Stimulated activated CD8-positive, alpha-beta memory T cell treated with anti-CD3 and anti-CD28 coated beads, Interleukin-15, amount 100 ng/mL, for 24 hours (primary cell): ENCODE measurements at places on chromosomes 2 and 18.

DNA sequence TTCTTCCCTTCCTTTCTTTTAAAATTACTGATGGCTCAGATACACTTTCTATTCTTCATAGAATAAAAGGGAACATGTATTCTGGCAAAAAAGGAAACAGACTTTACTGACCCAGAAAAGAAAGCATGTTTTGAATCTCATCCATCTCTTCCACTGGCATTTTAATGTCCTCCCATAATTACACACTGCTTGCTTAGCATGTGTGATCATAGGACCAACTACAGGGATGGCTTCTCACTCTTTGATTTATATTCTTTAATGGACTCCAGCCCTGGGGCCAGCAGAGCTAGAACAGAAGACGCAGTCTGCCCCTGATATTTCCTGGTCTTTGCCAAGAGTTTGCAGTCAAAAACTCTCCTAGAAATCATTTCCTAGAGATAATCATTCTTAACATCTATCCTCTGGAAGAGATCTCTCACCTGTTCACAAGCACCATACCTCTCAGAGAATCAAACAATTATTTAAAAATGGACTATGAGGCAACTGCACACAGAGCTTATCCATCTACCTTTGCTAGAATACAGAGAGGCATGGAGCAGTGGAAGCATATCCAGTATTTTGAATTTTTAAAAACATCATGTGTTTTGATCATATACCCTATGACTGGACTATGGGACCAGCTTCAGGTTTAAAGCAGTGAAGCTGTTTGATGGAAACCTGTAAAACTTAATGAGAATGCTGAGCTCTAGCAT lies 429.1 kb downstream of the NRXN1 start:
- no peak for DNase-seq

DNA sequence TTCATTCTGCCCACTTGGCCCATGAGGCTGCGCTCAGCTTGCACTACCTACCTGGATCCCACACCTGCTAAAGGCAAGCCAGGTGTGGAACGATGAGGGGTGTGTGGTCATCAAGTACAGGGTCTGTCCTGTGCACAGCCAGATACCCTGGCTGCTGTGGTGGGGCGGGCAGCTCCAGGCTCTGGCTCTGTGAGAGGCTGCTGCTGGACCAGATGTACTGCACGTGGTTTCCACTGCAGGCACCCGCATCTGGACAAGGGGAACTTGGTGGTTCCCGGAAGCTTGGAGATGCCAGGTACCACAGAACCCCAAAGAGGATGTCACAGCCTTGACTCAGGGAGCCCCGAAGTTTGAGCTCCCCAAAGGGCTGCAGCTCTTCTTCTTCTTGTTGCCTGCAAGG lies 68.1 kb upstream of the ZNF804A start:
- DNase-seq = no peak

GRCh38 chr2:234836271-234836670 lies 115.5 kb upstream of the SH3BP4 start:
- no peak for DNase-seq

GRCh38 chr2:183242937-183243336 lies 118.7 kb downstream of the NUP35 start:
- no peak for DNase-seq

DNA sequence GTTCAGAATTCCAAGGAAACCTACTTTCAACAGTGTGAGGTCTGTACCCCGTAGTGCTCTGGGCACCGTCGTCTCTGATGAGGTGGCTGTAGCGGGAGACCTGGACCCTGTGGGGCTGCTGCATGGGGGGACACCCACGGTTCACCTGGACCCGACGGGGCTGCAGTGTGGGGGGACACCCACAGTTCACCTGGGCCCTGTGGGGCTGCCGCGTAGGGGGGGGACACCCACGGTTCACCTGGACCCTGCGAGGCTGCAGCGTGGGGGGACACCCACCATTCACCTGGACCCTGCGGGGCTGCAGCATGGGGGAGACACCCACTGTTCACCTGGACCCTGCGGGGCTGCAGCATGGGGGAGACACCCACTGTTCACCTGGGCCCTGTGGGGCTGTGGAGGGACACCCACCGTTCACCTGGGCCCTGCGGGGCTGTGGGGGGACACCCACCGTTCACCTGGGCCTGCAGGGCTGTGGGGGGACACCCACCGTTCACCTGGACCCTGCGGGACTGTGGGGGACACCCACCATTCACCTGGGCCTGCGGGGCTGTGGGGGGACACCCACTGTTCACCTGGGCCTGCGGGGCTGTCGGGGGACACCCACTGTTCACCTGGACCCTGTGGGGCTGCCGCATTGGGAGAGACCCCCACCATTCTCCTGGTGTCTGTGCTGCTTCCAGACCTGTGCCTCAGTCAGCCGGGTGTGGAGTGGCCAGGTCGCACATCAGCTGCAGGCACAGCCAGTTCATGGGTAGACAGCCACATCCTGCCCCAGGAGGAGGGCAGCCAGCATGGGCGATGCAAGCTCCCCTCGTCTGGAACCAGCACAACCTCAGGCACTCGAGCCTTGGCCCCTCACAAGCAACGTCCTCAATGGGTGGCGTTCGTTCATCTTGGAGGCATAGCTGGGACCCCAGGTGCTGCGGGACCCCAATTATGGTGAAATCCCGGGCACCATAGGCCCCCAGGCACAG lies 114.5 kb downstream of the TMEM18 start:
- DNase-seq = no peak

DNA sequence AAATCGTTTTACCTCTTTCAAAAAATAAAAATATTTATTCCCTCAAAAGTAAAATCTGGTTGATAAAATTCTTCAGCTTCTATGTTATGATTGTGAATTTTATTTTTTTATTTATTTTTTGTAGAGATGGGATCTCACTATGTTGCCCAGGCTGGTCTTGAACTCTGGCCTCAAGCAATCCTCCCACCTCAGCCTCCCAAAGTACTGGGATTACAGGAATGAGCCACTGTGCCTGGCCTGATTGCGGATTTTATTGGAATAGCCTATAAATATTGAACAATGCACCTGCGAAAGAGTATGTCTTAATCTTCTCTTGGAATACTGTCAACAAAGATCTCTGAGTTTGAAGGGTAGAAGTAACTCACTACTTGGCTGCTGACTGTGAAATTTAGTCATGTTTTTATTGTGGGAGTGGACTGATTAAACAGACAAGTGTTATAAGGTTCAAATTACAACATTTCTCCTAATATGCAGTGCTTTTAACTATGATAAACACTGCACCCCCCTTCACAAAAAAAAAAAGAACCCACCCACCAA lies 138.0 kb downstream of the AFF3 start:
- DNase-seq = no peak

DNA sequence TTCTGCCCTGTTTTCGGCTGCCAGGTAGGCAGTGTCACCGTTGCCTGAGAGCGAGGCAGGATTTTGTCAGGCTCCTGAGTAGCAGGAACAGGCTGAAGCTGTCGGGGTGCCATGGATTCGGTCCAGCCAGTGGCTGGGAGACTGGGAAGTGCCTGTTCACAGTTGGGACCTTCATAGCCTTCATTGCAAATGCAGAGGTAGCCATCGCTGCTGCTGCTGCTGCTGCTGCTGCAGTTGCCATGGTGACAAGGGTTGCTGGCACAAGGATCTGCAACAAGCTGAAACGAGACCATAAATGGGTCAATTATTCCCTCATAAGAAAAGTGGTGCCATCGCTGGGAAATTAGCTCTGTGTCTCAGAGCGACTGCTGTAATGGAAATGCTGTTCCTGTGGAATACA lies 122.7 kb downstream of the DNER start:
- DNase-seq = no peak

GRCh38 chr2:98412751-98413458 lies 31.8 kb upstream of the INPP4A start:
- DNase-seq = peak; percentile 13

DNA sequence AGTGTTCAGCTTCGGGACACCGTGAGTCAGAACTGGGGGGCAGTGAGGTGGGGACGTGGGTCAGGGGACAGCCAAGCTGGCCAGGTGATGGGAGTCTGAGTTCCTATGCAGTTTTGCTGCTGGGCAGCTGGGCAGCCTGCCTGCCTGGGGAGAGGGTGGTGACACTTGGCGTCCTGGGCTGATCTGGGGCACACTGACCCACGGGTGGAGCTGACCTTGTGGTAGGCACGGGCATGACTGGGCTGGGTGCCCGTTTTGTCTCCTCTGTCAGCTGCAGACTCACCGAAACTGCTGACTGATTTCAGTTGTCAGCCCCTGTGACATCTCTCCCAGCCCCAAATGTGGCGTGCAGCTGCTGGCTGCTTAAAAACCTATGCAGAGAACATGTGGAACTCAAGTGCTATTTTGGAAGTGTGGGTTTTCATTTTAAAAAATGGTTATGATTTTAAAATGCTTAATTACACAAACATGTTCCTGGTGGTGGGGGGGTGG lies 32.6 kb upstream of the E2F6 start:
- DNase-seq = no peak

GRCh38 chr2:140643761-140644187 lies 1487.0 kb downstream of the LRP1B start:
- DNase-seq = no peak

- DNase-seq = no peak
Observed at GRCh38 chr2:10022966-10023662, 20.2 kb upstream of the KLF11 start.

GRCh38 chr2:26649322-26649721 lies 8.2 kb upstream of the CIB4 start:
- no peak for DNase-seq

DNA sequence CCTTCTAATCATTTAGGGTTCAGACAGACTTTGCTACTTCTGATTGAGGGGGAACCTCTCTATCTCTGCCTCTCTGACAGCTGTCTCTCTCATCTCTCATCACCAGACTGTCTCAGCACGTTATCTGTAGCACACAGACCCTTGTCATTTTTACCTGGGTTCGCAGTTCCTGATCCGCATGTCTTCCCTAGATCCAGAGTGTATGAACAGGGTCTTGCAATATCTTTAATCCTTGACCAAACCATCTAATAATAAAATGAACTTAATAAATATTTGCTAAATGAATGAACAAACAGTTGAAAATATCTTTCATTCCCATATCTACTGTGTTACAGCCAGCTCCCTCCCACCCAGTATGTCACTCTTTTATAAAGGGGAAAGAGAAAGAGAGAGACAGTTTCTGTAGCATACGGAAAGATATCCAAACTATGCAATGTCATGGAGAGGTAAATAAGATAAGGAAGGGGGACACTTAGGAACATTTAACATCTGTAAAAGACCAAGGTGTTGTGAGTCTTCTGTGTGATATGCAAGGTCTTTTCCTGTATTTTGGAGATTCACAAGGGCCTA lies 507.6 kb downstream of the SUCLG1 start:
- DNase-seq = no peak

- no peak for DNase-seq
Observed at GRCh38 chr18:21571772-21572171, 28.7 kb downstream of the ESCO1 start.

- DNase-seq = no peak
Observed at GRCh38 chr2:237278568-237278967, 135.4 kb downstream of the COL6A3 start.

DNA sequence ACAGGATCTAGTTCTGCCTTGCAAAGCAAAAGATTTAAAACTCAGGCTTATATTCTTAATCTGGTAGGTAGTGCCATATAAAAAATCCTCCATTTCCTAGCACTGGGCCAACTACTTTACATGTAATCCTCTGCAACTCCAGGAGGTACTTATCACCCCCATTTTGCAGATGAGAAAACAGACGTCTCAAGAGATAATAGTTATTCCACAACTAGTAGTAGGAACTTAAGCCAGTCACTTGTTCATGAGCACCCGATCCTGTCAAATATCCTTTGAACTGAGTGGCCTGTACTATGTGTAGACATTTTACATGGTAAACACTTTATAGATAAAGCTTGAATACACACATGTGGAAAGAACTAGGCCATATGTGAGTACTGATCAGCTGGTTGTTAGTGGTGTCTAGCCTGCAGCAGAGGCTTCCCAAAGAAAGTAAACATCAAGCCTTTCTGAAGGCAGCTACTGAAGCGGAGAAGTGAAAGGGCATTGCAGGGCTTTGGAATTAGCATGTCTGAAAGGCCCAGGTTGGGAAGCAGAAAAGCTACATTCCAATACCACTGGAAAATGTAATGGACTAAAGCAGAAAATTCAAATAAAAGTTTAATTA lies 48.0 kb downstream of the NAB1 start:
- no peak for DNase-seq

DNA sequence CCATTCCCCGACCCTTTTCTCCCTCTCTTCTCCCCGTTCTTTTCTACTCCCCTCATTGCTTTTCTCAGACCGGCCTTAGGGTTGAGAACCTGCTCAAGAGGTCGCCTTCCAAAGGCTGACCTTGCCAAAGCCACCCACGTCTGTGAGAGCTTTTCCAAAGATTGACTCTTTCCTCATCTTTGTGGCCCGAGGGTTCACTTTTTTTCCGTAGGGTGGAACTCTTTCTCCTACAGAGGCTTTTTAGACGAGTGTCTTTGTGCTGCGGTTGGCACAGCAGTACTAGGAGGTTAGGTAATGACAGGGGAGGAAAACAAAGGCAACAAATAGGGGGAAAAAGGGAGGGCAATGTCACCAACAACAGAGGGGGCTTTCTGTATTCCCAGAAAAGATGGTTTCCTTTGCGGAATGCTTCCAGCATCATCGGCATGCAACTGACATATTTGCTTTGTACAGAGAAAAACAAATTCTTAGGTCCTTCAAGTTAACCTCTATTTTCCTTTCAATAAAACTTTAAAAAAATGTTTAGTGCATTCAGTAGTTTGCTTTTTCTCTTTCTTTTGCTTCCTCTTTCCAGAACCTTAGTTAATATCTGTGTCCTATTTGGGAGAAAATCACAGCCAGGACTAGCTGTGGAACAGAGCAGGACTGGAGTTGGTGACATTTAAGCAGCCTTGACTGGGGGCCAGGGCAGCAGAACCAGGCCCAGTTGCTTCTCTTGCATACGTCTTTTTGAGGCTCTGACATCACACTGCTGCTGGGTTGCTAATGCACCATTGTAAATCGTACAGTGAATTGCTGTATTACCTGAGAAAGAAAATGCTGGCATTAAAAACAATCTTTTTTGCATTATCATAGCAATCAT lies 188.1 kb upstream of the FANCL start:
- no peak for DNase-seq

DNA sequence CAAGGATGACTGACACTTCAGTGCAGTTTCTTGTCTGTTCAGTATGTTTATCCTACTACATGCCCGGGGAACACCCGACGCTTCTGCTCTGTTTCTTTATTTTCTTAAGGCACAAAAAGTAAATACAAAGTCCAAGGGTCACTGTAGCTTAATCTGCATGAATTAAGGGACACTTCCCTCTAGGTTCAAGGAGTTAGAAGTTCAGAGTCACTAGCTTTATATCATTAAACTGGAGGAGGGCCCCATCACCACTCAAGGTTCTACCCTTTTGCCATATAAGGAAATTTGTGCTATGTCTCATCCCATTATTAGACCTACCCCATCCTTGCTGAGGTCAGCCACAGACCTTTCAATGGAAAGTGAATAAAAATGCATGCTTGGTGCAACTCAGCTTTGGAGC lies 27.6 kb upstream of the RMDN2 start:
- DNase-seq = no peak

DNA sequence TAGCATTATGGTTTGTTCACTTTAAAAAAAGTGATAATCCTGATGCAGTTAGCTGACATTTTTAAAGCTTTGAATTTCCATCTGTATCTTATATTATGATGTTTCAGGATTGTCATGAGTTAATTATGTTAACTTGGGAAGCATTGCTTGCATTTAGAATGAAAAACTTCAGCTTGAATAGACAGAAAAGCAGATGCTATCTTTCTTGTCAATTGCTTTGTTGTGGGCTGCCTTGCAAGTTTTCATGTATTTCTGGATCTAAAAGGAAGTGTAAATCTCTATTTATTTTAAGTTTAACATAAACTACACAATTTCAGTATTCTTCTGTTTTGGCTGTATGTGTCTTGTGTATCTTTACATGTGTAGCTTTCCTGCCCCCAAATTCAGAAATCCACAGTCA lies 479.5 kb downstream of the ARHGAP15 start:
- no peak for DNase-seq
